ENCODE measurements at places on chromosomes 12 and 14. TPM values are rescaled to one million over a fixed set of nuclear protein-coding genes. Genes with fewer than 3 reads are reported as not detected.

- DNase-seq = no peak
These were observed 186.6 kb upstream of the BCL2L14 start for GRCh38 chr12:11884116-11884515.

- DNase-seq = peak; percentile 56
These were observed 36.3 kb downstream of the SDR9C7 start for GRCh38 chr12:56897844-56898361.

GRCh38 chr12:72465940-72466630, 193.9 kb downstream of the TRHDE start:
- no peak for DNase-seq

DNA sequence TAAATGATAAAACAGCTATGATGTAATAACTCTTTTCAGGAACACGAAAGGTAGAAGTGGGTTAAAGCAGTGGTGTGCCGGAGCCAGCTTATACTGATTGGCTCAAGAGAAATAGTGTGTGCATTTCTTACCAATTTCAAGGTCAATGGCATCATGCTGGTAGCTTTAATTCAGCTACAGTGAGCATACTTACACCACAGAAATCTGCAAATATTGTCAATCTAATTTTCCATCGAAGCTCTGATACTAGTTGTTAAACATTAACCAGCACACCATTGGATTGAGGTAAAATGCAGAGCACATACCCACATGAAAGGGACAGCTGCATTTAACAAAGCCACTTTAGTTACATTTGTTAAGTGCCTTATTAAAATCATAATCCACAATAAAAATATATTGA, 225.7 kb downstream of the KCNC2 start:
- DNase-seq = no peak

- no peak for DNase-seq
These were observed 22.7 kb downstream of the YY1 start for GRCh38 chr14:100261621-100262020.

GRCh38 chr12:5440978-5441377, 9.1 kb downstream of the NTF3 start:
- DNase-seq = no peak

DNA sequence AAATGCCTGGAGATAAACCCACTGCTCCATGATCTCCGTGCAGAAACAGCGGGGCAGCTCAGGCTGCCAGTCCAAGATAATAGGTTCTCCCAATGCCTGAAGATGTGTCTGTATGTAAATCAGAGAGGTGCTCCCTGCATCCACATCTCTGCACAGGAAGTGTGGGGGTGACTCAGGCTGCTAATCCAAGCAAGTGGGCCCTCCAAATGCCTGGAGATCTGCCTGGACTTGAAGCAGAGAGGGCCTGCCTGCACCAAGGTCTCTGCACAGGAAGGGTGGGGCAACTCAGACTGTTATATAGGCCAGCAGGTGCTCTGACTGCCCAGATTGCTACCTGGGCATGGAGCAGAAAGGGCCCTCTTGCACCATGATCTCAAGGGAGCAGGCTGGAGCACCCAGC, 504.7 kb downstream of the LRFN5 start:
- DNase-seq = no peak

DNA sequence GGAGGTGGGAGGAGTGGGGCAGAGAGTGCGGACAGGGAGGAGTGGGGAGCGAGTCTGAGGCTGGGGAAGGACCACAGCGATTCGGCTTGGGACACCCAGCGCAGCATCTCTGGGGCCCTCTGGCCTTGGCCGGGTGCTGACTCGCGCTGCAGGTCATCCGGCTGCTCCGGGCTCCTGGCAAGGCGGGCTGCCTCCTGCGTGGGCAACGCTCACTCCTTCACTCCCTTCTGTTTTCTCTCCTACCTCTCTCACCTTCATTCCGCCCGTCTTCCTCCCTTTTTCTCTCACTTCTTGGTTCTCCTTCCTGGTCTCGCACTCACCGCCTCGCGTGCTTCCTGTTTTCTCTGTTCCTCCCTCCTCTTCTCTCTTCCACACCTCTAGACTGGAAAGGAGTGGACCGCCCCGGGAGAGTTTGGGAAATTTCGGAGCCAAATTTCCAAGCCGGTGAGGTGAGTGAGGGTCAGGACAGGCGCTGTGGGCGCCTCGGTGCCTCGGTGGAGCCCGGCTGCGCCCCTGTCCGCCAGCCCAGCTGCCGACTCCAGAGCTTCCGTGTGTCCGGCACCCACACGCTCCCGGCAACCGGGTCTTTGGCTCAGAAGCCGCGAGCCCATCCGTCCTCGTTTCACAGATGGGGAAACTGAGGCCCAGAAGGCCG, 86.7 kb downstream of the B4GALNT3 start:
- no peak for DNase-seq

GRCh38 chr14:45972416-45972815, 679.2 kb downstream of the RPL10L start:
- no peak for DNase-seq

DNA sequence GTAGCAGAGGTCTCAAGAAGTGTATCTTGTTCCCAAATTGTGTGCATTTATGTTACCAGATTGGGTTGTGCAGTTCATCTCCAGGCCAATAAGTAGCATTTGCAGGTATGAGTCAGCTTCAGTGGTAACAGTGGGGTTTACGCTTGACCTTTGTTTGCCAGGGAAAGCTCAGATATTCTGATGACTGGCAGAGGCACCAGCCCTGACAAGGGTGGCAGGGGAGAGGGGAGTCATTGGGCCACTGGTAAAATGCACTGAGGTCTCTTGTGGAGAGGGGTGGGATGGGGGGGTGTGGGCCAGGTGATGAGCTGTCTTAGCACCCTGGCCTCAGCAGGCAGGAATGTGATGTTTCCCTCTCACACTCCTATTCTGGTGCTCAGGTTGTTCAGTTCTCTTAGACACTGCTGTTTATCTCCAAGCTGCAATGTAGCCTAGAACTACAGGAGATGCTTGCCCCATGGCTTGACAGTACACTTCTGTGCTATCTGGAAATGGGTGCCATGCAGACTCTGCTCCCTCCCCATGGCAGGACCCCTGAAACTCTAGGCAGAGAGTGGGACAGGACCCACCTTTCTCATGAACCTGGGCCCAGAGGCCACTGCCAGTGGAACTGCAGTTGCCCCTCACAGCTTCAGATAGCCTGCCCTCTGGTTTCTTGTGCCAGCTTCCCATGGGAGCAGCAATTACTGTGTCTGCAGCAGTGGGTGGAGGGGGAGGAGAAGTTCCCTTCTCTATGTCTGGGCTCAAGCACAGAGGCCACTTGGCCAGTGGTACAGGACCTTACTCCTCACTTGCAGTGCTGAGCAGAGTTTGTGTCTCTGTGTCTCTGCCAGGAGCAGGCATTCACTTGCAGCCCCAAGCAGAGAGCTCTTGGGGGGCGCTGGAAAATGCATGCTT, 31.9 kb downstream of the USP15 start:
- DNase-seq = no peak

DNA sequence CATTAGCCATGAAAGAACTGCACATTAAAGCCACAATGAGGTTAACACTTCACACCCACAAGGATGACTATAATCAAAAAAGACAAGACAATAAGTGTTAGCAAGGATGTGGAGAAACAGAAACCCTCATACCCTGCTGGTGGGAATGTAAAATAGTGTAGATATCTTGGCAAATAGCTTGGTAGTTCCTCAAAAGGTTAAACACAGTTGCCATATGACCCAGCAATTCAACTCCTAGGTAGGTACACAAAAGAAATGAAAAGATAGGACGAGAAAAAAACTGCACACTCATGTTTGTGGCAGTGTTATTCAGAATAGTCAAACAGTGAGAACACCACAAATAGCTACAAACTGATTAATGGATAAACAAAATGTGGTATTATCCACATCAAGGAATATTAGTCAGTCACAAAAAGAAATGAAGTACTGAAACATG, 93.5 kb downstream of the ATXN2 start:
- peak; percentile 8 for DNase-seq

- DNase-seq = peak; percentile 16
These were observed 4.3 kb downstream of the GOLT1B start for GRCh38 chr12:21505888-21506287.

DNA sequence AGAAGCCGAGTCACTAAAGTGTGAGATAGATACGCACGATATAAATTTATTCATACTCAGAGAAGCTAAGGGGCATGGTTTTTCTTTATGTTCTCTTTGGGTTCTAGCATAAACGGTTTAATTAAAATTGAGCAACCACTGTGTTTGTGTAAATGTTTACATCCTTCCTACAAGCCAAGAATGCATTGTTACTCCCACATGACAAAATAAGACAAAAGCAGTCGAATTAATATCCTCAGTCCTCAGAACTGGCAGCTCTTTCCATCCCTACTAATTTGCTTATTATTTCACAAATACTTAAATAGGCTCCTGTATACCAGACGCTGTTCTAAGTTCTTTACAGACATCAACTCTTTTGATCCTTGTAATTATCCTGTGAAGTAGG, 32.0 kb downstream of the SSPN start:
- no peak for DNase-seq

DNA sequence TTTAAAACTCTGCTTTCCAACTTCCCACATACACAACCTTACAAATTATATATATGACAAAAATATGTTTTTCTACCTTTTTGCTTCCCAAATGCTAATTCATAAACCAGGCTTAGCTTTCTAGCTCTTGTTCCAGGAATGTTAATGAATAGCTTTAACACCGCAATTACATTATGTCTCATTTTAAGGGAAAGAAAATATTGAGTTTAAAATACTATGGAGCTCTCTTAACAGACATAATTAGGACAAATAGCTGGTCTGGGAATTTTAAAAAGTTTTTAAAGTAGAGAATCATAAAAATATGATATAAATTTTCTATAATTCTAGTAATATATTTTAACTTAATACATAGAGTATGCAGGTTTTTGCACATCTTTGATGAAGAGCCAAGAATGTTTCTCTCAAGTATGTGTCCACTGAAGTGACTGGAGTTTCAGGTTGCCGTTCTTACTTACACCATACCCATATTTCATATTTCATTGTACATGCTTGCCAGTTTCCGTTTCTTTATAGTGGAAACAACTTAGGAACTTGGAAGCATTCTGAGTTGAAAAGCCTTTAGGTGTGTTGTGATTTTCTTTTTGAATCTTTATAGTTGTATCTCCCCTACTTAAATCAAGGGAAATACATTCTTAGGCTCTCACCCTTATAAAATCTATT, 90.6 kb upstream of the SLCO1C1 start:
- DNase-seq = no peak

- peak; percentile 65 for DNase-seq
These were observed 3.0 kb downstream of the KIF5A start for GRCh38 chr12:57552835-57553313.

DNA sequence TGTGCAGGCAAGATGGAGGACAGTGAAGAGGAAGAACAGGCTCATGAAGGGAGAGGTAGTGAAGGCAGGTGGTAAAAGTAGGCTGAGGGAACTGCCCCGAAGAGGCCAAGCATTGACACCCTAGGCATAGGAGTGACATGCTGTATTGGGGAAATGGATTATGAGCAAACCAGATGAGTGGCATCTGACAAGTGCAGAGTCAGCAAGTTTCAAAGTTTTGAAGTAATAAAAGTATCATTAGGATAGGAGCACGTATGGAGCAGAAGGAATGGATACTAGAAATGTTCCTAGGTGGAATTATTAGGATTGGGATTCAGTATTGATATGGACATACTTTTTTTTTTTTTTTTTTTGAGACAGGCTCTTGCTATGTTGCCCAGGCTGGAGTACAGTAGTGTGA, 139.8 kb downstream of the SAMD4A start:
- DNase-seq = no peak

- DNase-seq = peak; percentile 23
These were observed 1.3 kb downstream of the GOLT1B start for GRCh38 chr12:21502872-21503271.

- no peak for DNase-seq
These were observed 71.4 kb downstream of the TTC9 start for GRCh38 chr14:70713096-70713495.

- no peak for DNase-seq
These were observed 674.7 kb upstream of the TMEM132C start for GRCh38 chr12:127592245-127592644.

DNA sequence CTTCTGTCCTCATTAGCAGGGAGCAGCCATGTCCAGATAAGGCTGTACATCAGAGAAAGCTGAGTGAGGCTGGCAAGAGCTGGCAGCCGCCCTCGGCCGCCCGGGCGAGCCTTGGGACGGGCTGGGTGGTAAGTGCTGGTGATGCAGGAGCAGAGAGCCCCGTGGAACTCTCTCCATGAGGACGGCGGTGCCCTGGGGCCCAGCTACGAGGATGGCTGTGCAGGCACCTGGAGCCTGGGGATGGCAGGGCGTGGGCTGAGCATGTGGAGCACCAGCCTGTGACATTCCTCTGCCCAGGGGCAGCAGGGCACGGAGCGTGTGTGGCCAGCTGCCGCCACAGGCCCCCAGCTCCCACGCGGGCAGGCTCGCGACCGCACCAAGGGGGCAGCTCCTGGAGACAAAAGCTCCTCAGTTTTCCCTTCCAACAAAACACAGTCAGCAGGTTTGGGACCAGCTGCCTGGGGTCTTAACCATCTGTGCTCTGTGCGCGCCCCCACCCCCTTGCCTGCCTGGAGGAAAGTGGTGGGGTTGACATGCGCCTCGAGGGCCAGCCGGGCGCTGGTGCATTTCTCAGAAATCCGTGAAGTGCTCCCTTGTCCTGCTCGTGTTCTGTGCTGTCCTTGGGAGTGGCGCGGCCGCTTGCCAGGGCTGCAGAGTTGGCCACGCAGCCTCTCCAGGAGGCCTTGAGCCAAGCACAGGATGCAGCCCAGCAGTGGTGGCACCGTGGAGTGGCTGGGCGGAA, 21.4 kb downstream of the PACS2 start:
- no peak for DNase-seq

The PRH2 gene
- 0.53 TPM for polyA plus RNA-seq

The CCDC197 gene
- polyA plus RNA-seq = not detected

The IL26 gene
- not detected for polyA plus RNA-seq

All from GM23248 (cell line).